ENCODE measurements at places on chromosomes 16 and 17.

GRCh38 chr16:8878523-8878911 lies 3.6 kb upstream of the LITAFD start:
- no peak for DNase-seq

- DNase-seq: no peak
Measured at GRCh38 chr16:77949445-77949844, 72.9 kb upstream of the CLEC3A start.

GRCh38 chr16:85227084-85227945 lies 115.0 kb upstream of the CIBAR2 start:
- DNase-seq: no peak

- DNase-seq: no peak
Measured at GRCh38 chr17:70091005-70091568, 16.1 kb downstream of the KCNJ16 start.

GRCh38 chr16:1474796-1475551 lies at the start of gene CLCN7:
Gene CLCN7, minus strand, starts transcription at chr16:1475028. Its CDS starts 54 bp downstream, at chr16:1474974.
- peak; percentile 83 for DNase-seq

GRCh38 chr17:36609498-36609862 lies 8.1 kb downstream of the MRM1 start:
- no peak for DNase-seq

GRCh38 chr17:42365136-42365535 lies 23.1 kb downstream of the STAT3 start:
- peak; percentile 3 for DNase-seq

DNA sequence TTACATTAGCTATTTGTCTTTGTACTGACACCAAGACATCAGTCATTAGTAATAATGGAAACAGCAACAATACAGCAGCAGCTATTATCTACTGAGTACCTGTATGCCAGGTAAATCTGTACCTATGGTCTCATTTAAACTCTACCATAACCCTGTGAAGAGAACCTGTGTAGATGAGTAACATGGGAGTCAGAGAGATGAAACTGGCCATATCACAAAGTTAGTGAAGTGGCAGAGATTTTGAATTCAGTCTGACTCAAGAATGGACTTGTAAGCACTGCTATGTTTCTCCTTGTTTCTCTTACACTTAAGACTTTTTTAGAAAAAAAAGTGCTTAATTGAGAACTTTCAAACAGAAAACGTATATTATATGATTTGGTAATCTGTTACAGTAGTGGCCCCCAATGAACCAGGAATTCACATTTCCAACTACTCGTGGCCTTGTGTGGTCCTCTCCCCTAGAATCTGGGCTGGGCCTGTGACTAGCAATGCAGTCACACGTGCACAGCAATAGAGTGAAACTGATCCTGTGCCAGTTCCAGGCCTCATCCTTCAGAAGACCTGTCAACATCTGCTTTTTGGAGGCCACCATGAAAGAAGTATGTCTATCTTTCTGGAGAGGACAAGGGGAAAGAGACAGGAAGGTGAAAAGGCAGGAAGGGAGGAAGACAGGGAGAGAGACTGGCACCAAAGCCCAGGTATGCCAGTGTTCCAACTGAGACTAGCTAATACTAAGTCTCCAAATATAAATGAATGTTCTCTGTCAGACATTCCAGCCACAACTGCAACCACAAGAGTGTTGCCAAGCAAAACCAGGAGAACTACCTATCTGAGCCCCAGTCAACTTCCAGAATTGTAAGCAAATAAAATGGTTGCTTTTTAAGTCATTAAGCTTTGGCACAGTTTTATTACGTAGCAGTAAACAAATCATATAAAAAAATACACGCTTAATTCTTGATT lies 12.0 kb downstream of the CRLF3 start:
- peak; percentile 27 for DNase-seq

DNA sequence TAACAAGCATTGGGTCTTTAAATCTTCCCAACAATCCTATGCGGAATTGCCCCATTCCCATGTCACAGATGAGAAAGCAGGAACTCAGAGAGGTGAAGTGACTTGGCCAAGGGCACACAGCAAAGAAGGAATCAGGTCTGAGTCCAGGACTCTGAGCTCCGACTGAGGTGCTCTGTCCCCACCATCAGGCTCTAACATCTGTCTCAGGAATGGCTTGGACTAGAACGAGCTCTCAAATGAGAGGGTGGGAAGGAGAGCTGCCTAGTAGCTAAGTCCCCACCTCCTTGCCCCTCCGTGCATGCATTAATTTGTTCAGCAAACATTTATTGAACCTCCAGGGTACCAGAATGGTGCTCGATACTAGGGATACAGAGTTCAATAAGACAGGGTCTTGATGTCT lies 26.7 kb downstream of the ABCC3 start:
- DNase-seq: no peak

- no peak for DNase-seq
Measured at GRCh38 chr17:81251709-81252301, 12.7 kb downstream of the NDUFAF8 start.

DNA sequence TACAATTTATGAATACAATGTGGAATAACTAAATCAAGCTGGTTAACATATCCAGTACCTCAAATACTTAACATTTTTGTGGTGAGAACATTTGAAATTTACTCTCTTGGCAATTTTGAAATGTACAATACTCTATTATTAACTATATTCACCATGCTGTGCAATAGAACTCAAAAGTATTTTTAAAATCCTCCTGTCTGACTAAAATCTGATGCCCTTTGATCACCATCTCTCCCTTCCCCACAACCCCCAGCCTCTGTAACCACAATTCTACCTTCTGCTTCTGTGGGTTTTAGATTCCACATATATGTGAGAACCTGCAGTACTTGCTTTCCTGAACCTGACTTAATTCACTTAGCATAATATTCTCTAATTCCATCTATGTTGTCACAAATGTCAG lies 71.6 kb upstream of the ALOX12 start:
- DNase-seq: no peak

DNA sequence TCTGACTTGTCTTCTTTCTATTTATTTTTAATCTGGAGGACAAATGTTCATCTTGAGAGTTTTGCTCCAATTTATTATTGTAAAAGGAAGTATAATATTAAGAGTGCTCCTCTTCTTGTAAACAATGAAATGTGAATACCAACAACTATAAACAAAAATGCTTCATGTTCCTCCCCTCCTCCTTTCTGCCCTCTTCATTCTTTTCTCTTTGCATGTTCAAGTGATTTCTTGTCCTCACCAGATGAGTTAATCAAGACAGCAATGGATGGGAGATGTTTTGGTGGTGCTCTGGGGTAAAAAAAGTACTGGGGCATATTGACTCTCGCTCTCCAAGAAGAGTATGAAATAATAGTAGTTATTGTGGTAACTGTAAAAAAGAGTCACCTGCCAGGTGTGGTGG lies 24.3 kb downstream of the ITGB3 start:
- DNase-seq: no peak

DNA sequence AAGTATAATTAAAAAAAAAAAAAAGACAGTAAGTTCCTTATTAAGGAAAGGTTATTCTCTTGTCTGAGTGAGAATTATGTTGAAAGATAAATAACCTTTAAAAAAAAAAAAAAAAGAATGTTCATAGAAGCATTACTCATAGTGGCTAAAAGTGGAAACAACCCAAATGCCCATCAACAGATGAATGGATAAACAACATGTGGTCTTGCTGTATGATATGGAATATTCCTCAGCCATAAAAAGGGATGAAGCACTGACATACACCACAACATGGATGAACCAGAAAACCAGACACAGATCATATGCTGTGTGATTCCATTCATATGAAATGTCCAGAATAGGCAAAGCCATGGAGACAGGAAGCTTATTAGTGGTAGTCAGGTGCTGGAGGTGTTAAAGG lies 9.2 kb upstream of the CCNF start:
- DNase-seq: no peak

DNA sequence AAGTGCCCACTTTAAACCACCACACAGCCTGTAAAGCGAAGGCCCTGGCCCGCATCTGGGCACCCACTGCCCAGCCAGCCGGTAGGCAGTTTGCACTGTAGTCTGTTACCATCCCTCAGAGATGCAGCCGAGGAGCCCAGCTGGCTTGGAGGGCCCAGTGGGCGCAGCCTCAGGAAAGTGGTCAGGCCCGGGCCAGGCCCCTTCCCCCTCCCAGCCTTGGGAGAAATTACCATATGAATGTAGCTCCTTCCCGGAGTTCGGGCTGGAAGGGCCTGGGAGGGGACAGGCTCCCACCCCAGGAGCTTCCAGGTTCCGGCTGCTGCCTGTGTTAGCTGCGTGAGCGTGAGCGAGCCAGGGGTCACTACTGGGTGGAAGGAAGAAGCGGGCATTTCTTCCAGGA lies 325.4 kb downstream of the SEC14L1 start:
- no peak for DNase-seq

- no peak for DNase-seq
Measured at GRCh38 chr17:57920916-57921703, 34.1 kb downstream of the CUEDC1 start.

DNA sequence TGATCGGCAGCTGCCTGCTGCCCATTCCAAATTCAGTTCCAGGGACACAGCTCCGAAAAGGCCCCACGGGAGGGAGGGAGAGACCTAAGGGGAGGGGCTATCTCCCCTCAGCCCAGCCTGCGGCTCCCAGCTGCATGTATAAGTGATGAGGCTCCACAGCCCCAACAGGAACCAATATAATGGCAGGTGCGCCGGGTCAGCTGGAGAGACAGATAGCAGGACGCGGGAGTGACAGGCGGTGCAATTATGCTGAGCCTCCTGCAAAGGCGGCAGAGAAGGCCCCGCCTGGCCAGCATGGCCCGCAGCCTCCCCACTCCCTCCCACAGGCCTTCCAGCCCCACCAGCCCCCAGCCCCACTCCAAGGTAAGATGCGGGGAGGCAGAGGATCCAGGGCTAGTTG lies 8.1 kb upstream of the C1QL1 start:
- no peak for DNase-seq

DNA sequence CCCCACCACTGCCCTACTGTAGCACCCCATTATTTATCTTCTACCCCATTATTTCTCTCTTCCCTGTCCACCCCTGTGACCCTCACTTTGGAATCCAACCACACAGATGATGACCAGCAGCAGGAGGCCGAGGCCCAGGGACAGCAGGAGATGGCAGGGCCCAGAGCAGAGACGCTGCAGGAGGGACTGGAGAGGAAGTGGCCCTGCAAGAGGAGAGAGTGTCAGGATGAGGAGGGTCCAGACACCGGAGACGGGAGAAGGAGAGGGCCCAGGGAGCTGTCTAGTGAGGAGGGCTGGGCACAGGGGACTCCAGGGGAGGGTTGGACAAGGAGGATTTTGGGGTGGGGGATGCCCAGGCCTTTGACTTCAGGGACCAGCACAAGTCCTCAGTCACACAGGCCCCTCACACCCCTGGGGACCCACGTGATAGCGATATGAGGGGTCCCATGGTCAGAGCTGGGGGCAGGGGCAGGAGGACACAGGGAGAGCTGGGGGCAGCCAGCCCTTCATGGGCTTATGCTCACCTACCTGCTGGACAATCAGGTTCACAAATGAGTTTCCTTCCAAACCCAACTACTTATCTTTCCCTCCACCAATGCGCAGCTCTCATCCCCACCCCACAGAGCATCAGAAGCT lies 2.0 kb downstream of the CLEC10A start:
- DNase-seq: no peak

DNA sequence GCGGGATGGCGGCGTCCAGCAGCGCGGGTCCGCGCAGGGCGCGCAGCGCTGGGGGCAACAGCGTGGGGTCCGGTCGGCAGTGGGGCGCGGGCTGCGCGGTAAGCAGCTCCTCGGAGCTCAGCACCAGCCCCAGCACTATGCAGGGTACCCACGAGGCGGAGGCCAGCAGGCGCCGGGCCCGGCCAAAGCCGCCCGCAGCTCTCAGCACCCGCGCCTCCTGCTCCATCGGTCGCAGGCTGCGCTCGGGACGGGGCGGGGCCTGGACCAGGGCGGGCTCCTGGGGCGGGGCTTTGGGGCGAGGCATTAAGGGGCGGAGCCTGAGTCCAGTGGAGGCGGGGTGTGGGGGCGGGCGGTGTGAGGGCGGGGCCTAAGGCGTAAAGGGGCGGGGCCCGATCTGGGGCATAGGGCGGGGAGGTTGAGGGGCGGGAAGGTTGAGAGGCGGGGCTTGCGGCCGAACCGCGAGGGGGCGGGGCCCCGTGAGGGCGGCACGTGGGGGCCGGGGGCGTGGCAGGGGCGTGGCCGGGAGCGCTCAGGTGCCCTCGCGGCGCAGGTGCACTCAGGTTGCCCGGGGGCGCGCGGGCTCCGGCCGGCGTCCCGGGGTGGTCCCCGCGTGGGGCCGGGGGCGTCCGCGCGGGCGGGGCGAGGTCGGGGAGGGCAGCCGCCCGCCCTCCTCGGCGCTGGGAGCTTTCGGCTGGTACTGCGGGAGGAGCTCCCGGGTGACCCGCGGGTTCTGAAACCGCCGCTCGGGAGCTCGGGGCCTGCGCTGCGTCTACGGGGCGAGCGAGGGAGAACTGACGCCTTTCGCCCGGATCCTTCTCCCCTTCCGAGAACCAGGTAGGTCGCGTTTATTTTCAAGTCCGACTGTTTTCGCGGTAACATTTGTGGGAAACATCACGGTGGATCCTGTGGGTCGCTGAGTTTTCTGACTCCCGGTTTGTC lies 1.4 kb upstream of the SLC22A31 start:
- peak; percentile 67 for DNase-seq

- DNase-seq: no peak
Measured at GRCh38 chr16:35749253-35750141, 2290.1 kb downstream of the TP53TG3F start.

DNA sequence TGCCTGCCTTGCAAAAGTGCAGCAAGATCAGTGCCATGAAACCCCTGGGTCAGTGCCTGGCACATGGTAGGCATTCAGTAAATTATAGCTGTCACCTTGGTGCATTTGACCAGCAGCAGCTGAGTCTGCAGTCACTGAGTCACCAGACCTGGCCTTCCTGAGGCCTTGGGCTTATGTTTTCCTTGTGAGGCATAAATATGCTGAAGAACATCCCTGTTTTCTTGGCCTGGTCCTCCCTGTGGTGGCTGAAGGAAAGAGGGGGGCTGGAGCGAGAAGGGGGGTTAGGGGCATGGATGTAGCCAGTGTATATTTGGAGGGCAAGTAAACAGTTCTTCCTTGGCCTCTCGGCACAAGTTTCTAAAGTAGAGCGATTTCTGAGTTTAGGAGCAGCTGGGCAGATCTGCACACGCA lies 26.5 kb downstream of the EPN2 start:
- no peak for DNase-seq

DNA sequence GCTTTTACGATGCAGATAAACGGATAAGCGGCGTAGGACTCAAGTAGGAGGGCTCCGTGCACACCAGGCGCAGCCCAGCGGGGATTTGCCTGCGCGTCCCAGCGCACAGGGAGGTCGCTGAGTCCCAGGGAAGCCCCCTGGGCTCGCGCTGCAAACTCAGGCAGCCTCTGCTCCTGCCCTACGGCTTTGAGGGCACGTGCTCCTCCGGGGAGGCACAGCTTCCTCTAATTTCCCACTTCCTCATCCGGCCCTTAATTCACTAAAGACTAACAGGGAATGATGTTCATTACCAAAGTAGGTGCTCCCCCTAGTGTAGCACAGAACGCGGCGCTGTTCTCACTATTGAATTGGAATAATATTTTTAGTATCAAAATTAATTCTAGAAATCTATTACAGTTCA lies 825.4 kb downstream of the KCNJ18 start:
- DNase-seq: no peak

DNA sequence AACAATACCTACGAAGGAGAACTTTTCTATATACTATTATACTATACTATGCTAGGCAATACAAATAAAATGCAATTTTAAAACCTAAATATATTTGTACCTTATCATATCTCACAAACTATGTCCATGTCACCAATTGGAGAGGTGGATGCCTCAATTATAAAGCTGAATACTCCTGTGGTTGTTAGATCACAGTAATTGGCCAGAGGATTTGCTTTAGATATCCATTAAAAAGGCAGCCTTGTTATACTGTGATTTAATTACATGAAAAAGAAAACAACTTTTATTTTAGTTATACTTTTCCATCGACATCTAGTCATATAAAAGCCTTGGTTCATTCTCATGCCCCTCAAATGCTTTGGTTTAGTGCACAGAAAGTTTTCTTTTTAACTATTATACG lies 129.3 kb downstream of the BRIP1 start:
- no peak for DNase-seq
